SJSA1 (cell line): ENCODE measurements at places on chromosomes 5 and 9. TPM values are rescaled to one million over a fixed set of nuclear protein-coding genes. Genes with fewer than 3 reads are reported as not detected.

The RNF183 gene
- total RNA-seq, result not detected in 2 replicates

The ZNF879 gene
- not detected in 2 replicates for total RNA-seq

The IL9 gene
- total RNA-seq, result not detected in 2 replicates

The IFNA2 gene
- not detected in 2 replicates for total RNA-seq

The PARP8 gene
- 4.5 and 6.8 TPM in 2 replicates for total RNA-seq

The CCDC152 gene
- total RNA-seq, result not detected in 2 replicates

The CORO2A gene
- total RNA-seq, result 0.16 TPM in 2 replicates

The PCDHB7 gene
- 0.85 and 0.87 TPM in 2 replicates for total RNA-seq

The ACOT12 gene
- not detected in 2 replicates for total RNA-seq

The POU5F2 gene
- 0.26 and 0.34 TPM in 2 replicates for total RNA-seq

The TICAM2 gene
- 13.6 and 22.1 TPM in 2 replicates for total RNA-seq

The TMEM8B gene
- total RNA-seq, result 1.4 and 2.8 TPM in 2 replicates

The MOB3B gene
- total RNA-seq, result not detected in 2 replicates

The PCDHA10 gene
- not detected in 2 replicates for total RNA-seq

The ENTR1 gene
- total RNA-seq, result 25.3 and 34.8 TPM in 2 replicates

The PCDHGA5 gene
- 0.76 and 1.8 TPM in 2 replicates for total RNA-seq

The PCDHGC4 gene
- total RNA-seq, result 0.22 and 0.39 TPM in 2 replicates

The MED7 gene
- 22.8 and 24.7 TPM in 2 replicates for total RNA-seq

The GRXCR2 gene
- 0.21 TPM in 1 of 2 replicates, not detected in the other for total RNA-seq

The SLC28A3 gene
- 0.11 and 0.13 TPM in 2 replicates for total RNA-seq

The HTR1A gene
- not detected in 2 replicates for total RNA-seq

The LIX1 gene
- not detected in 2 replicates for total RNA-seq

The PCDHGA3 gene
- total RNA-seq, result 0.26 TPM in 1 of 2 replicates, not detected in the other

The PRR16 gene
- 10.3 and 16.0 TPM in 2 replicates for total RNA-seq

The MARCOL gene
- not detected in 2 replicates for total RNA-seq

The PDE6A gene
- total RNA-seq, result 0.05 TPM in 1 of 2 replicates, not detected in the other

The LCN1 gene
- total RNA-seq, result not detected in 2 replicates

The OSMR gene
- 16.9 and 26.4 TPM in 2 replicates for total RNA-seq

The LHX6 gene
- total RNA-seq, result 4.6 and 6.4 TPM in 2 replicates

The PCDHA2 gene
- not detected in 2 replicates for total RNA-seq

The PDLIM4 gene
- 52.2 and 94.1 TPM in 2 replicates for total RNA-seq

The GPR151 gene
- total RNA-seq, result not detected in 2 replicates

The P4HA2 gene
- 222 and 261 TPM in 2 replicates for total RNA-seq

The GBGT1 gene
- not detected in 2 replicates for total RNA-seq

The GPBP1 gene
- 69.3 and 77.7 TPM in 2 replicates for total RNA-seq

The ISL1 gene
- 0.71 TPM in 1 of 2 replicates, not detected in the other for total RNA-seq

The ANKRD34B gene
- not detected in 2 replicates for total RNA-seq
